ENCODE measurements at places on chromosomes 3 and 15.

GRCh38 chr3:9870978-9871377 is 9.1 kb downstream of the CIDEC start:
- H3K4me1 ChIP-seq, result peaks cover 3% of the 10 kb centered on the region
- H3K36me3 ChIP-seq, result no peaks in the 10 kb centered on the region
- no peaks in the 10 kb centered on the region for H3K27me3 ChIP-seq

- H3K4me1 ChIP-seq, result peaks cover 9% of the 10 kb centered on the region
- DNase-seq, result no peak
- H3K4me3 ChIP-seq, result no peak overlapping the region
- no peaks in the 10 kb centered on the region for H3K27me3 ChIP-seq
- no peak overlapping the region for H3K27ac ChIP-seq
Observed at GRCh38 chr3:9503283-9503682, 50.3 kb downstream of the LHFPL4 start.

DNA sequence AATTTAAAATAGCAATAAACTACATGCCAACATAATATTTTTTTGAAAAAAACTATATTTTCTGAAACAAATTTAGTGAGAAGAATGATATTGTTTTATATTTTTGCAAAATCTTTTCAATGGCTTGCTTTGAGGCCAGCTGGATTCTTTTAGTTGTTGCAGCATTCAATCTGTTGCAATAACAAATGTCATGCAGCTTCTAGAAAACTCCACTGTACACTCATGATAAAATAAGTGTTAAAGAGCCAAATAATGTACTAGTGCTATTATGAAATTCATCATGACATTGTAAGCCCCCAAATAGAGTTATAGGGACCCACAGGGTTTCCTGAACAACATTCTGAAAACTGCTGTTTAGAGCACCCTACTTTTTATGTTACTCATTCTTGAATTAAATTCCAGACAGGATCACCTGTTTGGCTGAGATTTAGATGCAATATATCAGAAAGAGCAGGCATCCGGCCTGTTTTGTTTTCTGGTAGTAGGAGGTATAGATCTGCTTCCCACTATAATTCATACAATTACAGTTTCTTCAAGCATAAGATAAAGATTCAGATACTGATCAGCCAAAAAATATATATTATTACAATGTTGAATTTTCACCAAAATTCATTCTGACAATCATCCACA is 703.0 kb upstream of the ZNF385D start:
- H3K36me3 ChIP-seq, result no peaks in the 10 kb centered on the region
- DNase-seq, result no peak
- no peaks in the 10 kb centered on the region for H3K27me3 ChIP-seq
- H3K27ac ChIP-seq, result no peak overlapping the region
- no peak overlapping the region for H3K4me3 ChIP-seq

DNA sequence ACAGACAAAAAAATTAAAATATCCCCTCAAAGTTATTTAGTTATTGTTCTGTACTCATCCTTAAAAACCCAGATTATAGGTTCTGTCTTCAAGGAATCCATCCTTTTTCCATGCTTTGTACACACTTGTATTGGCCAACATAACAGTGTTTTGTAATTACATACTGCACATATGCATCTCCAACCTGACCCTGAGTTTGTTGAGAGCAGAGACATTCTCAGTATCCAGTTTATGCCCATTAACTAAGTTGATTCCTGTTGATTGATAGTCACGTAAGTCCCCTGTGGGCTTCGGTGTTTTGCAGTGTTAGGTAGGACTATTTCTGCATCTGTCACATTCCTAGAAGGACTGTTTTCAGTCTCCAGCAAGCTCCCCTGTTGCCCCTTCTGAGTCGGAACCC is 33.6 kb downstream of the MOBP start:
- DNase-seq, result no peak
- no peaks in the 10 kb centered on the region for H3K4me1 ChIP-seq
- no peaks in the 10 kb centered on the region for H3K36me3 ChIP-seq

- H3K36me3 ChIP-seq, result no peaks in the 10 kb centered on the region
- H3K27ac ChIP-seq, result no peak overlapping the region
- H3K27me3 ChIP-seq, result no peaks in the 10 kb centered on the region
- H3K4me3 ChIP-seq, result no peak overlapping the region
Observed at GRCh38 chr3:16589120-16589519, 16.1 kb downstream of the DAZL start.

DNA sequence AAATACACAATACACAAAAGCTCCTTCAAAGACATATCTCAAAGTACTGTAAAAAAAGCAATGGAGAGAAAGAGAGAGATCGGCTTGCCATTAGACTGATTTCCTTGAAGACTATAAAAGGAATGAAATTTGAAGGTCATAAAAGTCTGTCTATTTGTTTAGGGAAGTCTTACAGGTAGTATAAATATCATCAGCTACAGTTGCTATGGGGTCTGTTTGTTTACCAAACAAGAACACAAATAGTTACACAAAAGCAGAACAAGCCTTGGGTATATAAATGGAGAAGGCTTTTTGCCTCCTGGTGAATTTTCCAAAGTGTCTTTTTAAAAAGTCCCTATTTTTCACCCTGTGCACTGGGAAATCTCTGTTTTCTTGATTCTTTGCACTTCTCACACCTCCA is 552.3 kb downstream of the FOXP1 start:
- no peak for DNase-seq
- H3K27ac ChIP-seq, result peak overlapping the region; percentile 36
- peaks cover 5% of the 10 kb centered on the region for H3K36me3 ChIP-seq
- peaks cover 77% of the 10 kb centered on the region for H3K4me1 ChIP-seq

- H3K4me3 ChIP-seq, result no peak overlapping the region
- no peaks in the 10 kb centered on the region for H3K36me3 ChIP-seq
- no peak overlapping the region for H3K27ac ChIP-seq
- no peak for DNase-seq
- H3K27me3 ChIP-seq, result no peaks in the 10 kb centered on the region
- peaks cover 5% of the 10 kb centered on the region for H3K4me1 ChIP-seq
Observed at GRCh38 chr3:177946497-177946896, 589.7 kb upstream of the KCNMB2 start.

GRCh38 chr15:33908406-33908805 is 59.9 kb upstream of the CHRM5 start:
- no peaks in the 10 kb centered on the region for H3K4me1 ChIP-seq
- no peak for DNase-seq
- H3K36me3 ChIP-seq, result no peaks in the 10 kb centered on the region
- no peak overlapping the region for H3K4me3 ChIP-seq
- no peaks in the 10 kb centered on the region for H3K27me3 ChIP-seq
- no peak overlapping the region for H3K27ac ChIP-seq

- H3K27ac ChIP-seq, result no peak overlapping the region
- H3K36me3 ChIP-seq, result no peaks in the 10 kb centered on the region
- no peak for DNase-seq
- H3K4me3 ChIP-seq, result no peak overlapping the region
Observed at GRCh38 chr3:174325834-174326700, 533.1 kb upstream of the NAALADL2 start.

GRCh38 chr15:90038632-90039095 is 37.5 kb downstream of the ZNF710 start:
- no peak for DNase-seq
- peaks cover 8% of the 10 kb centered on the region for H3K4me1 ChIP-seq
- H3K27me3 ChIP-seq, result no peaks in the 10 kb centered on the region
- H3K27ac ChIP-seq, result no peak overlapping the region
- no peaks in the 10 kb centered on the region for H3K36me3 ChIP-seq

DNA sequence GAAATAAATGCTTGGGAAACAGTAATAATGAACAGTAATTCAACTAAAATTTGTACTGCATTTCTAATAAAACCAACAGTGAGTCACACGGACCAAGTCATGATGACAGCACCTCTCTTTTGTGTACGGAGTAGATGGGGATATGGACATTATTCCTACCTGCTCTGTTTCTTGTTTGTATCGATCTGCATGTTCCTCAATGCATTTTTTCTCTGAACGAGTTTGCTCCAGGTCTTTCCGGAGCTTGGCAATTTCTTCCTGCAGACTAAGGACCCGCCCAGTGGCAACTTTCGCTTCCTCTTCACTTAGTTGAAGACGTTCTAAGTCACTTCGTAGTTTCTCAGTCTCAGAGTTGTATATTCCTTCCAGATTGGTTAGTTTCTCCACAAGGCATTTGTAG is 74.4 kb upstream of the MYO5C start:
- H3K27ac ChIP-seq, result no peak overlapping the region
- H3K36me3 ChIP-seq, result peaks cover 19% of the 10 kb centered on the region
- no peaks in the 10 kb centered on the region for H3K4me1 ChIP-seq

DNA sequence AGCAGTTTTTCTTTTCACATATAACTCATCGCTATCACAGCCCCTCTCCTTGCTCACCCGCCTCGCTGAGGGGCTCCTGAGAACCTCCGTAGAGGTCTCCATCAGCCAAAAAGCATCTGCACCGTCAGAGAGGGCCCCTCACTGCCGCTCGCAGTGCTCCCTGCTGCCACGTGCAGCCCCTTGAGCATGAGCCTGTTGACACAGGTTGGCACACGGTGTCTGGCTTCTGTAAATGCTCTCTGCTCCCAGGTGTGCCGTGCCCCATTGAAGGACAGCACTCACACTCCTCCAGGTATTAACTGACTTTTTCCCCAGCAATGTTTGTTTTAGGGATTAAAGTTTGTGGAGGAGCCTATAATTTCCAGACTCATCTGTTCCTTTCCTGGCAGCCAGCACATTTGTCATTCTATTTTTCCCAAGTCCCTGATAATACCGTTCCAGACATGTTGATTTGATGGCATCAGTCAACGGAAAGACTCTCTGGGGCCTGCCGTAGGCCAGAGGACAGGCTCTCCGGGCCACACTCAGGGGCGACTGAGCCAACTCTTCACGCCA is 2.1 kb upstream of the FURIN start:
- H3K4me3 ChIP-seq, result no peak overlapping the region
- no peaks in the 10 kb centered on the region for H3K27me3 ChIP-seq
- no peak for DNase-seq
- peaks cover 10% of the 10 kb centered on the region for H3K4me1 ChIP-seq

- H3K27ac ChIP-seq, result no peak overlapping the region
- DNase-seq, result no peak
- no peak overlapping the region for H3K4me3 ChIP-seq
- H3K27me3 ChIP-seq, result no peaks in the 10 kb centered on the region
- no peaks in the 10 kb centered on the region for H3K36me3 ChIP-seq
- no peaks in the 10 kb centered on the region for H3K4me1 ChIP-seq
Observed at GRCh38 chr3:27971600-27971999, 249.5 kb upstream of the EOMES start.

GRCh38 chr3:17830788-17831187 is 88.4 kb upstream of the TBC1D5 start:
- H3K4me3 ChIP-seq, result no peak overlapping the region
- DNase-seq, result no peak
- no peaks in the 10 kb centered on the region for H3K36me3 ChIP-seq
- no peaks in the 10 kb centered on the region for H3K27me3 ChIP-seq
- no peak overlapping the region for H3K27ac ChIP-seq

GRCh38 chr3:133474817-133475216 is 75.0 kb downstream of the BFSP2 start:
- H3K27ac ChIP-seq, result no peak overlapping the region
- H3K4me3 ChIP-seq, result no peak overlapping the region
- no peak for DNase-seq
- peaks cover 9% of the 10 kb centered on the region for H3K4me1 ChIP-seq

- no peak overlapping the region for H3K27ac ChIP-seq
- H3K4me1 ChIP-seq, result no peaks in the 10 kb centered on the region
- DNase-seq, result no peak
- no peaks in the 10 kb centered on the region for H3K27me3 ChIP-seq
- no peak overlapping the region for H3K4me3 ChIP-seq
Observed at GRCh38 chr15:60649845-60650548, 171.1 kb upstream of the ICE2 start.

DNA sequence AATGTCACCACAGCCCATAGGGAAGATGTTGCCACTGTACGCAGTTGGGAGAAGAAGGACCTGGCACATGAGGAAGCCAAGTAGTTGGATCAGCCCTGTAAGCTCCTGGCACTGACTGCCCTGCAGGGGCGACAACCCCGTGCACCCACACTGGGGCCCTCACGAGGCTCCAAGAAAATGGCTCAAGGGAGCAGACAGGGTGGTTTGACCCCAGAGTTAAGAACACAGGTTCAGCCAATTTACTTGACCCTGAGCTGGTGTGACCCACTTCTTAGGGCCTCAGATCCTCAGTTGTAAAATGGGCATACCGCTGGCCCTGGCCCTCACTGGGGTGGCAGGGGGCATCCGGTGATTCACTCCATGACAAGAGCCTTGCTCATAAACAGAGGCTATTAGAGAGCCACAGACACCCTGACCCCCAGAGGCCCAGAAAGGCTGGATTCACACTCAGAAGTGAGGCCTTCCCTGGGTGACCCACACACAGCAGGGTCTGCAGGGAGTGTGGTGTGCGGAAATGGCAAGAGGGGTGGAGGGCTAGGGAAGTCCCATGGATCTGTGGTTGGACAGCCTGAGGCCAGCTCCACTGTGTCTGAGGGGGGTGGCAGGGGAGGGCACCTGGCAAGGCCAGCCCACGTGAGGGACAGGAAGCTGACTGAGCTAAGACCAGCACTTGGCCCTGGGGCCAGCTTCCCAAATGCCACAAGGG is 1.7 kb upstream of the HHATL start:
- H3K4me3 ChIP-seq, result no peak overlapping the region
- no peak overlapping the region for H3K27ac ChIP-seq
- H3K36me3 ChIP-seq, result no peaks in the 10 kb centered on the region
- H3K4me1 ChIP-seq, result peaks cover 17% of the 10 kb centered on the region
- H3K27me3 ChIP-seq, result no peaks in the 10 kb centered on the region

DNA sequence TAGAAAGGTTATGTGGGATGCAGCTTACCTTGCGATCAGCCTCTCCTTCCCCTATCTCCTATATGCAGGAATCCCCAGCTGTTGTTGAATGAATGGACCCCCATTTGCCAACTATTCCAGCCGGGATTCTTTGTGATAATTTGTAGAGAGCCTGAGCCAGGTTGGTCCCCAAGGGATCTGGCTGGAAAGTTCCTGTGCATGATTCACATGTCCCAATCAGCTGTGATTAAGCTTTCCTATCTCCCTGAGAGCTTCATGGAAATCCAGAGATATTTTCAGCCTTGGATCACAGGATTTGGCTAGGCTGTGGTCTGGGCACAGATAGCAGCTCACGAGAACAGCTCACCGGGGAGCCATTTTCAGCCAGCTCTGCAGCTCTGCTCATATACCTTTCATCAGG is 76.7 kb downstream of the ARNT2 start:
- no peaks in the 10 kb centered on the region for H3K36me3 ChIP-seq
- H3K27ac ChIP-seq, result peak overlapping the region; percentile 56
- peaks cover 18% of the 10 kb centered on the region for H3K4me1 ChIP-seq
- H3K4me3 ChIP-seq, result peak overlapping the region; percentile 29

DNA sequence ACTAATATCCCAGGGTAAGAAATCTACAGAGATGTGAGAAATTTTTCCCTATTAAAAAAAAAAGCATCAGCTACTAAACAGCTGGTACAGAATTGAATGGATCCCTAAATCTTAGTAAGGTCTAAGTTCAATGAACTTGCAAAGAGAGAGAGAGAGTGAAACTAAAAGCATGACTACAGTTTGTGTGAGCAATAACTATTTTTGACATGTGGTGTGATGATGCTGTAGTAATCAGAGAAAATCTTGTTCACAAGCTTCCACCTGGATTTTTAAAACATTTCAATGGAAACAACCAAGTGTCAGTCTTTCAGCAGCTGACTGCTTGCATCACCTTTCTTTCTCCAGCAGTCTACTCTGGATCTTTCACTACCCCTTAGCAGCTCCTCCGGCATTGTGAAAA is 45.2 kb upstream of the ABI3BP start:
- no peak for DNase-seq
- no peak overlapping the region for H3K27ac ChIP-seq
- no peaks in the 10 kb centered on the region for H3K4me1 ChIP-seq
- H3K36me3 ChIP-seq, result no peaks in the 10 kb centered on the region
